ENCODE measurements at places on chromosomes 3 and 15. TPM values are rescaled to one million over a fixed set of nuclear protein-coding genes. Genes with fewer than 3 reads are reported as not detected.

The DUOXA1 gene
- total RNA-seq: not detected

The STAB1 gene
- 216 TPM for total RNA-seq

The CPEB1 gene
- total RNA-seq: 0.77 TPM

The KCNMB2 gene
- 0.29 TPM for total RNA-seq

The BCL2A1 gene
- 0.97 TPM for total RNA-seq

The PLA2G4E gene
- not detected for total RNA-seq

The CNTN4 gene
- 91.2 TPM for total RNA-seq

The GPR176 gene
- 5.5 TPM for total RNA-seq

The CISH gene
- 12.3 TPM for total RNA-seq

The ASB14 gene
- total RNA-seq: not detected

The MYEF2 gene
- total RNA-seq: 65.3 TPM

DNA sequence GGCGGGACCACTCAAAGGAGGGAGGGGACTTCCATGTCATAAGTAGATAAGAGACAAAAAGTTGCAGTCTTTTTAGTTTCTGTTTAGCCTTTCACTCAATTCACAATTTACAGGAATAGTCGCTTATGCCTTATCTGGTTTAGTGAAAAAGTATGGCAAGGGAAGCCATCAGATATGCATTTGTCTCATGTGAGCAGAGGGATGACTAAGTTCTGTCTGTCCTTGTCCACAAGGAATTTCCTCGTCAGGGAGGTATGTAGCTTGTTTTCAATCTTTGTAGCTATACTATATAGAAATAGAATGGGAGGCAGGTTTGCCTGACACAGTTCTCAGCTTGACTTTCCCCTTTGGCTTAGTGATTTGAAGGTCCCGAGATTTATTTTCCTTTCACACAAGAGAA, 882.8 kb downstream of the NAALADL2 start:
- H3K4me1 ChIP-seq: no peaks in the 10 kb centered on the region
- no peak overlapping the region for H3K4me3 ChIP-seq
- no peak overlapping the region for H3K27ac ChIP-seq
- H3K27me3 ChIP-seq: no peaks in the 10 kb centered on the region
- H3K36me3 ChIP-seq: no peaks in the 10 kb centered on the region

DNA sequence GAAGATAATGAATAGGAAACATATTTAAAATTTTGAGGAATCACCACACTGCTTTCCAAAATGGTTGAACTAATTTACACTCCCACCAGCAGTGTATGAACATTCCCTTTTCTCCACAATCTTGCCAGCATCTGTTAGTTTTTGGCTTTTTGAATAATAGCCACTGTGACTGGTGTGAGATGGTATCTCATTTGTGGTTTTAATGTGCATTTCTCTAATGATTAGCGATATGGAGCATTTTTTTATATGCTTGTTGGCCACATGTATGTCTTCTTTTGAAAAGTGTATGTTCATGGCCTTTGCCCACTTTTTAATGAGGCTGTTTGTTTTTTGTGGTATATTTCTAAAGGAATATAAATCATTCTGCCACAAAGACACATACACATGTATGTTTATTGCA, 166.3 kb downstream of the NECTIN3 start:
- no peaks in the 10 kb centered on the region for H3K36me3 ChIP-seq
- no peak for DNase-seq
- no peak overlapping the region for H3K27ac ChIP-seq
- no peak overlapping the region for H3K4me3 ChIP-seq

DNA sequence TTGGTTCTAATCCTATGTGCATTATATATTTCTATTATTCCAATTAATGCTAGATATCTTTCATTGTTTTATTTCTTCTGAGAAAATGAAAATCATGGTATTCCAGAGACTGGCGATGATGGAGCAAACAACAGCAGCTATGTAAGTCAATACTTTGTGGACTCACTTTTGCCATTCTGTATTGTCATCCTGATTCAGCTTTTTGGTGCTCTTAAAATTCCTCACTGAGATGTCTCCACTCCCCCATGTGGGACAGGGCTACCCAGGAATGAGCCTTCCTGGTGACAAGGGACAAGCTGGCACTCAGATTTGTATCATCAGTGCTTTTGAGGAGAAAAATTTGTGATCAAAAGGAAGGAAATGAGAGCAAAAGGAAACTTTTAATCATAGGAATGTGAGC, 56.7 kb upstream of the XCR1 start:
- H3K27me3 ChIP-seq: no peaks in the 10 kb centered on the region
- H3K27ac ChIP-seq: no peak overlapping the region
- no peaks in the 10 kb centered on the region for H3K4me1 ChIP-seq

DNA sequence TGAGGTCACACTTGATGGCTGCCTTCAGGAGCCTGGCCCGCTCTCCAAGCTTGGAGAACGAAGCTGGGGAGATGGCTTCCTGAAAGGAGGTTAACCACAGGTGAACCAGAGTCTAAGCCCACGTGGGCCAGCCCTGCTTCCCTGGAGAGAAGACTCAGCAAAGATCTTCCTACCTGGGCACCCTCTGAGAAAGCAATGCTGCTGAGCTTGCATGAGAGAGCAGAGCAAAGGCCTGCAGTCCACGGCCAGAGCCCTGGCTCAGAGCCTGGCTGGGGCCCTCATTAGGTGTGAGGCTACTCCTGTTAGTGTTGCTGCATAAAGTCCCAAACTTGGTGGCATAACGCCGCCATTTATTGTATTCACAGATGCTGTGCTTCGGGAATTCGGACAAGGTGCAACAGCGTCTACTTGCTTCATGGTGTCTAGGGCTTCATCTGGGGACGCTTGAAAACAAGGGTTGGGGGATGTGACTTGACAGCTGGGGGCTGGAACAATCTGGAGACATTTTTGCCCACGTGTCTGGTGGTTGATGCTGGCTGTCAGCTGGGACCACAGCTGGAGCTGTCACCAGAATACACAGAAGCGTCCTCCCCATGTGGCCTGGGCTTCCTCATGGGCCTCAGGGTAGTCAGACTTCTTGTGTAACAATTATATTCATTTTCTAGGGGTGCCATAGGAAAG, 87.9 kb upstream of the MEF2A start:
- H3K27ac ChIP-seq: peak overlapping the region; percentile 73
- no peaks in the 10 kb centered on the region for H3K27me3 ChIP-seq
- H3K4me3 ChIP-seq: no peak overlapping the region

- H3K4me3 ChIP-seq: no peak overlapping the region
- H3K27me3 ChIP-seq: no peaks in the 10 kb centered on the region
- H3K36me3 ChIP-seq: no peaks in the 10 kb centered on the region
- H3K27ac ChIP-seq: no peak overlapping the region
These were observed 9.7 kb upstream of the FBXL22 start for GRCh38 chr15:63587527-63587926.

GRCh38 chr15:70327856-70328678, 230.3 kb upstream of the TLE3 start:
- H3K4me1 ChIP-seq: no peaks in the 10 kb centered on the region
- no peak overlapping the region for H3K4me3 ChIP-seq
- peak; percentile 42 for DNase-seq
- H3K27me3 ChIP-seq: no peaks in the 10 kb centered on the region
- peak overlapping the region; percentile 57 for H3K27ac ChIP-seq
- H3K36me3 ChIP-seq: no peaks in the 10 kb centered on the region

DNA sequence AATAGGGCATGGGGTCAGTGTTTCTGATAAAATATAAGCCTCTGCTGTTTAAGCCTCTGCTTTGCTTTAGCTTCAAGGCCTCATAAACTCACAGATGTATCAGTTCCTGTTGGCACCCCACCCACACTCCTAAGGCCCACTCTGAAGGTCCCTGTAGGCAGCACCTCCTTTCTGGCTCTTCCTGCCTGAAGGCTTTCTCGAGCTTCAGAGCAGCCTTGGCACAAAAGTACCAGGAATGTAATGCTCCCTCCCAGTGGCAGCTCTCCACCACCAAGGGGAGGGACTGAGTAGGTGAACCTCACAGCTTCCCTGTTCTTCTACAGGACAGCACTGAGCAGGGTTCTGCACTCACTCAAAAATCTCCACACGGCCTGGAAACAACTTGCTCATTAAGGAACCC, 102.2 kb downstream of the ABHD5 start:
- no peak for DNase-seq
- H3K4me1 ChIP-seq: no peaks in the 10 kb centered on the region
- H3K4me3 ChIP-seq: no peak overlapping the region

GRCh38 chr3:179318876-179319275, 4.0 kb upstream of the ZNF639 start:
- no peaks in the 10 kb centered on the region for H3K27me3 ChIP-seq
- no peaks in the 10 kb centered on the region for H3K36me3 ChIP-seq
- no peak overlapping the region for H3K4me3 ChIP-seq

- no peak overlapping the region for H3K27ac ChIP-seq
- H3K4me1 ChIP-seq: no peaks in the 10 kb centered on the region
- DNase-seq: no peak
- H3K4me3 ChIP-seq: no peak overlapping the region
- no peaks in the 10 kb centered on the region for H3K36me3 ChIP-seq
- no peaks in the 10 kb centered on the region for H3K27me3 ChIP-seq
These were observed 20.6 kb downstream of the DLEC1 start for GRCh38 chr3:38059591-38059990.

- H3K27me3 ChIP-seq: no peaks in the 10 kb centered on the region
- H3K36me3 ChIP-seq: no peaks in the 10 kb centered on the region
- DNase-seq: no peak
These were observed 90.5 kb downstream of the FAM227B start for GRCh38 chr15:49530092-49530491.

- H3K4me3 ChIP-seq: peak overlapping the region; percentile 65
- H3K27me3 ChIP-seq: no peaks in the 10 kb centered on the region
- H3K36me3 ChIP-seq: no peaks in the 10 kb centered on the region
These were observed 989 bp upstream of the PPIB start for GRCh38 chr15:64163659-64164362.

DNA sequence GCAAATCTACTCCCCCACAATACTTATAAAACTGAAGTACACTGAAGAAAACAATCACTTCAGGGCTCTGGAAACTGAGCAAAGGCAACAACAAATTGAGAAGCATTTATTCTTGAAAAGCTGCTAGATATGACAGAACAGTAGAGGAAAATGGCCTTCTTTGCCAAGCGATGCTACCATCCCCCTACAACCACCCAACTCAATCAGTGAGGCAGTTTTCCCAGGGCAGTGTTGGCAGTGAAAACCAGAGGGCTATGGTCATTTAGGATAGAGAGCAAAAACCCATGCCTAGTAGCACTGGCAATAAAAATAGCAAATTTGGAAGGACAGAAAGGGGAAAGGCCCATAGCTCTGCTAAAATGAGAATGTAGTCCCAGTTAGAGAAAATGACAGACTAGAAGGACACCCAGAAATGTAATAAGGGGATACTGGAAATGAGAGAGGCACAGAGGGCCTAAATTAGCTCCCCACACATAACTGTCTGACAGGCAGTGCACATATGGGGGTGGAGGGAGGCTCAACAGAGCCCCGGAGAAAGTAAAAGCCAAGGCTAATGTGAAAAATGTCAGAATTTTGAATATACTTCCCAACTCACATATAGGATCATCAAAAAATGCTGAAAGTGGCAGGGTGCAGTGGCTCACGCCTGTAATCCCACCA, 143.5 kb downstream of the GSK3B start:
- no peaks in the 10 kb centered on the region for H3K36me3 ChIP-seq
- no peak for DNase-seq
- H3K27ac ChIP-seq: no peak overlapping the region

GRCh38 chr15:38674448-38674847, 109.8 kb upstream of the RASGRP1 start:
- no peaks in the 10 kb centered on the region for H3K4me1 ChIP-seq
- DNase-seq: no peak
- H3K4me3 ChIP-seq: no peak overlapping the region
- H3K27me3 ChIP-seq: no peaks in the 10 kb centered on the region
- H3K27ac ChIP-seq: no peak overlapping the region
- no peaks in the 10 kb centered on the region for H3K36me3 ChIP-seq

GRCh38 chr3:177483182-177483967, 286.1 kb upstream of the TBL1XR1 start:
- H3K27ac ChIP-seq: no peak overlapping the region
- no peaks in the 10 kb centered on the region for H3K36me3 ChIP-seq
- no peaks in the 10 kb centered on the region for H3K4me1 ChIP-seq
- H3K4me3 ChIP-seq: no peak overlapping the region
- no peaks in the 10 kb centered on the region for H3K27me3 ChIP-seq
- DNase-seq: no peak

- H3K27ac ChIP-seq: no peak overlapping the region
- no peaks in the 10 kb centered on the region for H3K36me3 ChIP-seq
- H3K4me3 ChIP-seq: no peak overlapping the region
- no peaks in the 10 kb centered on the region for H3K27me3 ChIP-seq
- DNase-seq: no peak
These were observed 469.4 kb upstream of the ROBO2 start for GRCh38 chr3:76570436-76571057.

GRCh38 chr3:106305882-106306435, 437.1 kb upstream of the CBLB start:
- no peak for DNase-seq
- no peaks in the 10 kb centered on the region for H3K4me1 ChIP-seq
- H3K36me3 ChIP-seq: no peaks in the 10 kb centered on the region
- no peaks in the 10 kb centered on the region for H3K27me3 ChIP-seq

DNA sequence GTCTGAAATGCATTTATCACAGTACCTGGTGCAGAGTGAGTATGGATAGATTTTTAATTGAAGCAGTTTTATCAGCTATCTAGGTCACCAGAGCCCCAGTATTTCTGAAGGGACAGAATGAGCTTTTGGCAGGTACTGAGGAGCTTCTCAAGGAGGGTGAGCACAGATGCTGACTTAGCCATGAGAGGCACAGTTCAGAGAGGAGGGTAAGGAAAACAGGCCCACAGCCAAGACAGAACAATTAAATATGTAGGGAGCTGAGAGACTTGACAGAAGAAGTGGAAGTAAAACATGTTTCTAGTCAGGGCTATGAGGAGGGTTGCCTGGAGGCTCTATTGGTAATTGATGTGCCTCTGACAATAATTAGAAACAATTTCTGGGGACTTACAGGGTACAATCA, 20.1 kb downstream of the ZNF80 start:
- H3K36me3 ChIP-seq: no peaks in the 10 kb centered on the region
- H3K27me3 ChIP-seq: no peaks in the 10 kb centered on the region
- H3K27ac ChIP-seq: no peak overlapping the region
- no peaks in the 10 kb centered on the region for H3K4me1 ChIP-seq

DNA sequence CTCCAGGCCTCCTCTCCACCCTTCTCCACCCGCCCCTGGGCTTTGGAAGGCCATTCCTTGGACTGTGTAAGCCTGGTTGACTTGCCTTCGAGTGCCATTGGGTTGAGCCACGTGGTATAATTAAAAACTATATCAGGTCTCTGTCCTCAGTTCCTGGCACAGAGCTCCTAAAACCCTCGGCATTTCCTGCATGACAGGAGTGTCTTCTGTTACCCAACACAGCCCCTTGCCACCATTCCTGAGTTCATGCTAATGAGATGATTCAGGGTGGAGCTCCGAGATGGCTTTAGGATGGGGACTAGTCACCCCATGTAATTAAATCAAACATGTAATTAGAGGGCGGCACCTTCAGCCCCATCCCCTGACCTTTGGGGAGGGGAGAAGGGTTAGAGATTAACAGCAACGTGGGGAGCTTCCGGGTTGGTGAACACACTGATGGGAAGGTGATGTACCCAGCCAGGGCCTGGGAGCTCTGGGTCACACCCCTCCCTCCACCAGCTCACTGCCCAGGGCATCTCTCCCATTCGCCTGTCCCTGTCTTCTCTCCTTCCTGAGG, 256.4 kb downstream of the FAM43A start:
- H3K4me3 ChIP-seq: no peak overlapping the region
- no peak for DNase-seq
- no peaks in the 10 kb centered on the region for H3K4me1 ChIP-seq
